ENCODE measurements at places on chromosomes 6 and 20.

GRCh38 chr6:85261271-85261670 lies 188.6 kb upstream of the NT5E start:
- no peak for DNase-seq

DNA sequence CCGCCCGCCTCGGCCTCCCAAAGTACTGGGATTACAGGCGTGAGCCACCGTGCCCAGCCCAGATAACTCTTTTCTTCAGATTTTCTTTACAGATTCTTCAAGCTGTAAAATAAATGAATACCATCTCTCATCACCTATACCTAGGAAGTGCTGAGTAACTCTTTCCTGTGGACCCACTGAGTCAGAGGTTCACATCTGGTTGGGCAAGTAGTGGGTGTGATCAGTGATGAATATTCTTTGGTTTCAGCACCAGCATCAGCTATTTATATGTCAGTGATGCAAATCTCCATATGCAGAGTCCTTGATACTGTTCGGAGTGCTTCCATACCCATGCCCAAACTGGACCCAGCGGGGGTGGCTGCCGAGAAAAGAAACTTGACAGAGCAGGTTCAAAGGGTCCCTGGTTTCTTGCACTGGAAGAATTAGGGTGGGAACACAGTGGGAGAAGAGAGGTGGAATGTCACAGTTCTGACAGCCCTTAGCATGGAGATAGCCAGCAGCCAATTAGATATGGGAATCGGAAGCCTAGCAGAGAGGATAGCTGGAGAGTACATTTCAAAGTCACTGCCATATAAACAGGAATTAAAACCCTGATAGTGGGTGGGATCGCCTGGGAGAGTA lies 64.9 kb upstream of the DDR1 start:
- no peak for DNase-seq

GRCh38 chr6:167750956-167751358 lies 75.8 kb upstream of the AFDN start:
- no peak for DNase-seq

DNA sequence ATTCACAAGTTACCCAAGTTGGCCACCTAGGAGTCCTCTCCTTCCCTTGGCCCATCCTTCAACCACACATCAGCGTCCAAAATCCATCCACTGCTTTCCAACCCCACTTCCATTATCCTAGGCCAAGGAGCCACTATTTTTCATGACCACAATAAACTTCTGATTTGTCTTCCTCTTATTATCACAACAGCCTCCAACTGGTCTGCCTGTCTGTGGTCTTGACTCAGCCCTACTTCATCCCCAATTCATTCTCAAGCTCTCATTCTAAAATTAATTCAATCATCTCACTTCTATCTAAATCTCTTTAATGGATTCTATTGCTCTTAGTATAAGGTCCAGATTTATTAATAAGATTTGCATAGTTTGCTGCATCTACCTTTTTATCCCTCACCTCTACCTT lies 189.0 kb upstream of the PRDM1 start:
- no peak for DNase-seq
